ENCODE measurements at places on chromosomes 12 and 14. TPM values are rescaled to one million over a fixed set of nuclear protein-coding genes. Genes with fewer than 3 reads are reported as not detected.

The SYCP3 gene
- 2.0 TPM for total RNA-seq

The IL22 gene
- total RNA-seq, result not detected

The PLEKHG3 gene
- total RNA-seq, result 7.3 TPM

The ARHGEF25 gene
- total RNA-seq, result 0.37 TPM

The OASL gene
- total RNA-seq, result 33.5 TPM

The KLHL33 gene
- 2.7 TPM for total RNA-seq

The FGF6 gene
- not detected for total RNA-seq

The GZMH gene
- 9.0 TPM for total RNA-seq

The NEUROD4 gene
- total RNA-seq, result not detected

The GYS2 gene
- total RNA-seq, result not detected

The RD3L gene
- not detected for total RNA-seq

The CLEC1B gene
- total RNA-seq, result not detected

The PRKD1 gene
- not detected for total RNA-seq

All from activated CD8-positive, alpha-beta T cell treated with anti-CD3 and anti-CD28 coated beads, Interleukin-2, amount 10 ng/mL, durations not matched to agents 7 days and 5 days (primary cell).